Urothelium cell line (cell line): ENCODE measurements at places on chromosomes 5 and 9.

- peak; percentile 9 for DNase-seq
Measured at GRCh38 chr9:109986521-109986991, 206.6 kb downstream of the PALM2AKAP2 start.

DNA sequence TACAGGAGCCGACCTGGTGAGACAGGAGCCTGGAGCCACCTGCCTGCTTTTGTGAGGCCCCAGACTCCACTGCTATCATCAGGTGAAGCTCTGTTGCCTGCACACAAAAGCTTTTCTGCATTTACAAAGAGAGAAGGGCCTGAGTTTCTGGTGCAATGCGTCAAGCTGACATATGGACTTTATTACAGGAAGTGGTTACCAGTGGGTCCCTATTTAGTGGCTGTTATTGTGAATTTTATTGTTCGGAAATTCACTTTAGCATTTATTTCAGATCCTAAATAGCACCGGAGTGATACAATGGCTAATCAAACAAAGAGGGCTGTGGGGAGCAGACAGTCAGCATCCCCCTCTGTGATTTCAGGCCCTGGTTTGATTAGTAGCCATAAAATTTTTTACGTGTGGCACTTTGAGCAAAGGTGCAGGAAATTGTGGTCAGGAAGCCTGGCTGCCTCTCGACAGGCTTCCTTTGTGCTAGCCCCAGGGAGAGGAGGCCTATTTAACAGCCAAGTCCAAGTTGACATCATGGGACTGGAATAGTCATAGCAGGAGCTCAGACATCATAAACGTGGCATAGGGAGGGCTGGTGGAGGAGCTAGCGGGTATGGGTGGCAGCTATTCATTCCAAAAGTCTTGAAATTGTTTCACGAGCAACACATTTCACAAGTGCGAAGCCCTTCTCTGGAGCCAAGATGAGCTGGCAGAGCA is 8.4 kb downstream of the TGFBI start:
- DNase-seq = peak; percentile 85

GRCh38 chr5:154570572-154571324 is 92.7 kb upstream of the HAND1 start:
- DNase-seq = no peak

GRCh38 chr5:51559921-51560658 is 176.8 kb downstream of the ISL1 start:
- DNase-seq = no peak

DNA sequence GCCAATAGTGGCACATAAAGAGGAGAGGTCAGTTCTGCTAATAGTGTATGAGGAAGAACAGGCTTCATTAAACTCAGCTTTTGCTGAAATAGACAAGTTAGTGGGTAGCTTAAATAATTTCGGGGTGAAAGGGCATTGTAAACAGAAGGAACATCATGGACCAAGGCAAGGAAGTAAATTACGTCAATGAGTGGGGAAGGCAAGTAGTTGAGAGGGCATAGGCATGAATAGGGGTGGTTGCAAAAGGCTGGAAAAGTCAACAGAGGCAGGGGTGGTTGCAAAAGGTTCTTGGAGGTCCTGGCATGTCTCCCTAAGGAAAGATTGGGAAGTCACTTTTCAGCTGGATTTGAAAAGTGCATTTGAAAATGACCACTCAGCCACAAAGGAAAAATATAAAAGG is 383.3 kb upstream of the RPS23 start:
- no peak for DNase-seq

GRCh38 chr9:91844701-91845291 is 105.2 kb downstream of the ROR2 start:
- DNase-seq = no peak

- peak; percentile 25 for DNase-seq
Measured at GRCh38 chr9:2494562-2494961, 127.0 kb upstream of the VLDLR start.

GRCh38 chr9:23638837-23639426 is 187.1 kb downstream of the ELAVL2 start:
- DNase-seq = peak; percentile 31

DNA sequence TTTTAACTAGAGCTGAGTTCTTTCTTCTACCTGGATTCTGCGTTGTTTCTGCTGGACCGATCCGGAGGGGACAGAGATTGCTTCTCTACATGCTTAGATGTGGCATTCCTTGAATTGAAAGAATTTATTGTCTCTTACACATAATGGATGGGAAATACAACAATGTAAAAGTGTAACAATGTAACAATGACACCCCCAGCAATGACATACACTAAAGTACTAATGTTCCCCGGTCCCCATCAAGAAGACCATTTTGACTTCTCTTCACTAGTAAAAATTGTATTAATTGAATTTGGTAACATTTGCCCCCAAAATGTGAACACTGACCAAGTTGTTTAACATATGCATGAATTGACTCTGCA is 760.2 kb downstream of the TAF11L14 start:
- DNase-seq = no peak

- DNase-seq = no peak
Measured at GRCh38 chr5:105828821-105829220, 1841.9 kb downstream of the EFNA5 start.

GRCh38 chr5:100576217-100576751 is 41.1 kb downstream of the FAM174A start:
- DNase-seq = no peak

GRCh38 chr5:64954518-64954917 is 185.8 kb downstream of the CWC27 start:
- DNase-seq = no peak

DNA sequence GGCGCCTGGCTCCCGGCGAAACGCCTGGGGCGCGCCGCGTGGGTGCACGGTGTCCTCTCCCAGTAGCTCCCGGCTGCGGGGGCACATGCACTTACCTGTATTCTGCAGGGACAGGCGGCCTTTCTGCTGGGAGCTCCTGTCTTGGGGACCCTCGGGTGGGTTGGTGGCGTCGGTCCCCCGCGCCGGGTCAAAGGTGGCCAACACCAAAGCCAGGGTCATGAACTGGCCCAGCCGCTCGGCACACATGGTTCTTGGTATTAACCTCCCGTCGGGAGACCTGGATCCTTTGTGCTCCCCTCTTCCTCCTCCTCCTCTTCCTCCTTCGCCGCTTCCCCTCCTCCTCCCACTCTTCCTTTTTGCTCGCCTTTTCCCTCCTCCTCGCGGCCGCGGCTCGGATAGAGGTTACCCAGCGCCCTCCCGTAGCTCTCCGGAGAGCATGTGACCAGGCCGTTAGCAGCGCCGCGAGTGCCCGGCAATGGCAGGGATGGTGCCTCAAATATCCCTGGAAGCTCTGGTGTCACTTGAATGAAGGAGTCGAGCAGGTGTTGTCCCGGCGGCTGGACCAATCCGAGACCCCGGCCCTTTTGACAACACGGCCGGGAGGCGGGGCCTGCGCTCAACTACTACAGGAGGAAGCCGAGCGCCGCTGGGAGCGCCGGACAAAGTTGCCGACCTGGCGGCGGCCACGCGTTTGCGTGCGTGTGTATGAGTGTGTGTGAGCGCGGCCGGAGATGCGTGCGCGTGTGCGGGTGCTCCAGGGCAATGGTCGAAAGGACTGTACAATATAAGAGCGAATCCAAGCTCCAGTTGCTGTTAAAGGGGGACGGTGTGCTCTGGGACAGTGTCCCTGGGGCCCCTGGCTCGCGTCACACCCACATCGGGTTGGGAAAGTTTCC is at the start of gene STC2:
Gene STC2 (minus strand): TSS at position 467 of the 896 bp plus-strand sequence. CDS start 221 bp downstream, at position 246.
- DNase-seq = no peak

DNA sequence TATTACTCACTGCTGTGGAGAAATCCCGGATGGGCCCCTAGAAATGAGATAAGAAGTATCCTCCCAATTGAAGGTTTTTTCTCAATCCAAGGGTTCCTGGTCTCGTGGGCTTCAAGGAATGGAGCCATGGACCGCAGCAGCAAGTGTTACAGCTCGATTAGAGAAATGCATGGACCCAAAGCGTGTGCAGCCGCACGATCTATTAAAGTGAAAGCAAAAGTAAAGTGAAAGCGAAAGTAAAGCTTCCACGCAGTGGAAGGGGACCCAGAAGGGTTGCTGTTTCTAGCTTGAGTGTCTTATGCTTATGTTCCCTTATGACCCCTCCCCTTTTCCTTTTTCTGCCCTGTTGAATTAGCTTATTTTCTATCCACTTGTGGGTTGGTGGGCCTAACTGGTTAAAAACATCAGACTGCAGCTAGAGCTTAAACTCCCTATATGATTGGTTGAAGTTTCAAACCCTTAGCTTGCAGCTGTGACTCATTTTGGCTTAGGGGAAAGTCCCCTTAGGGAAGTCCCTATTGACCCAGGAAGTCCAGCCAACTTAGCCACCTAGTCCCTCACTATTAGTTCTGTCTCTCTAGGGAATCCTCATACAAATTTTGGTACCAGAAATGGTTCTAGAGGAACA is 1111.8 kb downstream of the TAF11L14 start:
- DNase-seq = peak; percentile 48

DNA sequence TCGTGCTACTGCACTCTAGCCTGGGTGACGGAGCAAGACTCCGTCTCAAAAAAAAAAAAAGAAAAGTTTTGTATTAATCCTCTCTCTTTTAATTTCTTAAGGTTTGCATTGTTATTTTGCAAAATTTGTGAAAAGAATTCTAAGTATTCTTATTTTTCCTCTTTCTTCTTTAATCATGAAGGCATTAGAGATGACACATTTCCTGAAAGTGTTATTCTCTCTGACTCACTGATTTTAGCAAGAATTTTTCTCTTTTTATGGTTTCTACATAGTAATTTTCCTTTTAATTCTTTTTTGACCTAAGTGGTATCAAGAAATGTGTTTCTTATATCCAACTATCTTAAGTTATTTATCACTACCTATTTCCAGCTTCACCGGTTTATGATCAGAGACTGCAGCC is 78.0 kb downstream of the NSUN2 start:
- DNase-seq = no peak

DNA sequence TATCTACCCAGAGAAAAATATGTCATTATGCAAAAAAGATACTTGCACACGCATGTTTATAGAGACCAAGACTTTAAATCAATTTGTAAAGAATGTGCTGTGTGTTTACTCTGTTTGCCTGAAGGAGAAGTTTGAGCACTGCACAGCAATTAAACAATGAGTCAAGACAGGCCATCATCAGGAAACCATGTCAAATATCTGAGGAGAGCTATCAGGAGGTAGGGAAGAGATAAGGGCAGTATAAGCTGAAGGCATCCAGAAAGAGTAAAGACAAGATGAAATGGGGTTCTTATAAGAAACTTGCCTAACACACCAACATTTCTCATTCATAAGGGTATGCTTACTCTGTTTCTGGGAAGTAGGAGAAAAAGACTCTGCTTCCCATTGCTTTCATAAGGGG is 405.8 kb upstream of the PTGER4 start:
- no peak for DNase-seq

DNA sequence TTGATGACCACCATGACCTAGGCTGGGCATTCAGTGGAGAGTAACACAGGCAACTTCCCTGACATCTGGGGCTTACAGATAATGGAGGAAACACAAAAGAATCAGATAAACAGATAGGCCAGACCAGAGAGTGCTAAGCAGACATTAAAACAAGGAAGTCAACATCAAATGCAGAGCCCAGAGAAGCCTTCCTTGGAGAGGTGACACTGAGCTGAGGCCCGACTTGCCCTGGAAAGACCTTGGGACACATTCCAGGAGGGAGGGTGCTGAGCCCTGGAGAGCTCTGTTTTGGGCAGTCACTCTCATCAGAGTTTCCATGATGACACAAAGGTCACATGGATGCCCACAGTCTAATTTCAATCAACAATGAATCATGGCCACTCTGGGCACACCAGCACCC is 31.9 kb upstream of the C5orf58 start:
- DNase-seq = no peak

GRCh38 chr5:147763791-147764525 is 18.6 kb downstream of the JAKMIP2 start:
- peak; percentile 81 for DNase-seq

DNA sequence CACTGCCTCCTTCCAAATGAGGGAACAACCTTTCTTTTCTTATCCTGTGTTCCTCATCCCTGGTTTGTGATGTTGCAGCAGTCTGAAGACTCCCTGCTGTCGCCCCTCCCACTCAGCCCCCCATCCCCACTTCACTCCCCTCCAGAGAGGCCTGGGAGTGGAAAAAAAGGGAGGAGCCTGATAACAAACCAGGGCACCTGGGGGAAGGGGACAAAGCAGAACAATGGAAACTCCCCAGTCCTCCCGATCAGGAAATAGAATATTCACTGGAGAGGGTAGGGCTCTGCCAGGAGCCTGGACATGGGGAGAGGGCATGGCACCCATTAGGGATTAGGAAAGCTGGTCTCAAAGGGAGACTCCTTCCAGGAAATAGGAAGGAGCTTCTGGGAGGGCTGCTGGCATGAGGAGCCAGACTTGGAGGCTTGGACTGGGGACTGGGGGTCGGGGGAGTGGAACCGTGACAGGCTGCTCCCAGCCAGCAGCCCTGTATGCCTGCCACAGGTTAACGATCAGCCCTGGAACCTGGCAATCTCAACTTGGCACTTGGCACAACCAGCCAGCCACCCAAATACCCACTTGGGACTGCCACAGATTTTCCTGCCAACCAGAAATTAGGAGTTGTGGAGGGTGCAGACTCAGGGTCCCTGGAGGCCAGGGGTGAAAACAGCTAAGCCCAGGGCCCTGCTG is 20.0 kb downstream of the PCDH1 start:
- no peak for DNase-seq

DNA sequence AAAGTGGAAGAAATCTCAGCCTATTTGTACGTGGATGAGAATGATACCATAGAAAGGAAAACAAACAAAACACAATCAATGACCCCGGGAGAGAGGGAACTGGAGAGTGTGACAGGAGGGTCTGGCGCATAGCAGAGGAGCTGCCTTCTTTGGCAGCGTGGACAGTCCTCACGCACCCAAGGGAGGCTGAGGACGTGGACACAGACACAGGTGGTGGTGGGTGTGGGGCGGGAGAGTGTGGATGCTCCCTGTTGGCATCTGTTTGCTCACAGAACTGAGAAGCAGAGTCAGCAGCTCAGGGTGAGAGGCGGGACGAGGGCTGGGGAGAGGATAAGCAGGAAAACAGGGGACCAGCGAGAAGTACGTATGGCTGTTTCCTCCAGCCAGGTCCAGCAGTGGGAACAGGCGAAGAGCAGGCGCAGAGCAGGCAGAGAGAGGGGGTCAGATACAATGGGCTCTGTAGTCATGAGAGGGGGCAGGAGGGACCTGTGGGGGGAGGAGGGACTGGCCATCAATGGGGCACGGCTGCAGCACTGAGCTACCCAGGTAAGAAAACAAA is 10.0 kb downstream of the CMBL start:
- no peak for DNase-seq

DNA sequence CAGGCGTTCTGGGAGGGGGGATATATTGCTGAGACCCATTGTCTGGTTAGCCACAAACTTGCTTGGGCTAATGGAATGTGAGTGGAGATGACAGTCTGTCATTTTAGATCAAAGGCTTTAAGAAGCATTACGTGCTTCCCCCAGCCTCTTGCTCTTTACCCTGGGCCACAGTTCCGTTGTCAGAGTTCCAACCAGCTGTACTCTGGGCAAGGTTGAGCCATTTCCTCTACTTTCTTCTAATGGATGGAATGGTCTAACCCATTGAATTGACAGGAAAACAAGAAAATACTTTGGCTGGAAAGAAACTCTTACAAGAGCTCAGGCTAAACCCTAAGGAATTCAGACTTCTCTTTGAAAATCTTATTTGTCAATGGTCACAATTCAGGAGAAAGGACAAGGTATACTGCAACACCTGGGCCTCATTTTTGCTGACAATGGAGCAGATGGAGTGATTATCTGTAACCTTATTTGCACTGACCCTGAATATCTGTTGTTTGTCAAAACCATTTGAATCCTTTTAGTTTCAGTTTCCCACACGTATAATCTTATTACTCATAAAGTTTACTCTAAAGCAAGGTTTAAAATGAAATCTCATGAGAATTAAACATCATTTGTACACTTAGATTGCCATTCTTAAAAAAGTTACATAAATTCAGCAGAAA is 231.4 kb downstream of the PDE4D start:
- peak; percentile 18 for DNase-seq

- DNase-seq = no peak
Measured at GRCh38 chr9:34652602-34653000, 616 bp downstream of the IL11RA start.
